ENCODE measurements at places on chromosomes 6 and 20.

DNA sequence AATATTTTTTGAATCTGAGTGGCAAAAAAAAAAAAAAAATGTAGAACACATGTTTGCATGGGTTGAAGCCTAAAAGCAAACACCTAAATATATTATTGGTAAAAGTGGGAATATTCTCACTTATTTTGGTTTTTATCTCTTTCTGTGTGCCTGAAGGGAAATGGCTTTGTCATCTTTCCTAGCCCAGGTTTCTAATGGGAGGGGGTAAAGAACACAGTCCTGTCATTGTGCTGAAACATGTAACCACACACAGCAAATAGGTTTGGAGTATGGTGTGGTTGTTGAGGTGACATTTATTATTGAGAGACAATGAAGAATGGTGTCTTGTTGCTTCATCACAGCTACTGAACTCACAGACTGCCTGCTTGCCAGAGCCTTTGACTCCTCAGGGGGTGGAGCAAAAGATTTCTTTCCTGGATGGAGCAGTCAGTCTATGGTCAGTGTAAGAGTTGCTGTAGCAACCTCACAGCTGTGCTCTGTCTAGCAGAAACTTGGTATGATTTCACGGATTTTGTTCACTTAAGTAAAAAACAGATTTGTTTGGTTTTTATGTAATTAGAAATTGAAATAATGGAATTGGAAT lies 70.2 kb downstream of the CEP57L1 start:
- no peak for DNase-seq

DNA sequence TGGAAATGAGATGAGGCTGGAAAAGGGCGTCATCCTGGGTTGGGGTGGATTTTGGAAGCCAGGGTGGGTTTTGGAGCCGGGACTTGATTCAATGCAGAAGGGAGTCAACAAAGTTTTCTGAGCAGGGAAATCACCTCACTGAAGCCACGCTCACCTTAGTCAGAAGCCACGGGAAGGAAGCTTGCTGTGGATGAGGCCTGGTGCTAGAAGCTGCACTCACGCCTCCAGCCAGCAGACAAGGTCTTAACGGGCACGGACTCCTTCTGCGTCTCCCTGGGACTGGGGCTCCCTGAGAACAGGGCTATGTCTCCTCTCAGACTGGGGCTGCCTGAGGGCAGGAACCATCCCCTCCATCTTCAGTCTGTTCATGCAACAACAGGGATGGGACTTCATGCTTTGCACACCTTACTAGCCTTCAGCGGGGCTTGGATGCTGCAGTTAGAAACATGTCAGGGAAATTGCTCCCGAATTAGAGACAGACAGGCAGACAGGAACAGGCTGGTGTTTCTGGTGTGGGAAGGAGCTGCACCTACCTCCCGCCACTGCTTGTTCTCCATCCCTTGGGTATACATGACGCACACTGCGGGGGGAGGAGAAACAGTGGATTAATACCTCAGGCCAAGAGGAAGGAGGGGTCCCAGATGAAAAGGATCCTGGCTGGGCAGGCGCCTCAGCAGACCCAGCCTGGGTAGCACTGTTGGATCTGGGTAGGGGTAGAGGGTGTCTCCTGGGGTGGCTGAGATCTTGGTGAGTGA lies 17.5 kb downstream of the CPNE5 start:
- no peak for DNase-seq

DNA sequence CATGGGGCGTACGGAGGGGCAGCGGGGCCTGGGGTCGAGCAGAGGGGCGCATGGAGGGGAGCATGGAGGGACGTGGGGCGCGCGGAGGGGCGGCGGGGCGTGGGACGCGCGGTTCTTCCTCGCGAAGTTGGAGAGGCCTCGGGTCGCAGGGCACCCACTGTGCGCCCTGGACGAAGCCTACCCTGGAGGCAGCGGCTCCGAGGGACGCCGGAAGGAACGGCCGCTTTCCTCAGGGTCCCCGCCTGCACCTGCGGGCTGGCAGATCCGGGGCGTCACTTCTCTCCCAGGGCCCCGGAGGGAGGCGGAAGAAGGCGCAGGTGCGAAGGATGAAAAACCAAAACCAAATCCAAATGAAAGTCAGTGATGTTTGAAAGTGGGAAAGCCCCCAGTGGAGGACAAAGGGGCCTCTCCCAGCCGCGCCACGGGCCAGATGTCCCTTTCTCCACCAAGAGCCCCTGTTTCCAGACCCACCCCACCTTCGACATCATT lies 142.1 kb upstream of the PDE10A start:
- DNase-seq = no peak

DNA sequence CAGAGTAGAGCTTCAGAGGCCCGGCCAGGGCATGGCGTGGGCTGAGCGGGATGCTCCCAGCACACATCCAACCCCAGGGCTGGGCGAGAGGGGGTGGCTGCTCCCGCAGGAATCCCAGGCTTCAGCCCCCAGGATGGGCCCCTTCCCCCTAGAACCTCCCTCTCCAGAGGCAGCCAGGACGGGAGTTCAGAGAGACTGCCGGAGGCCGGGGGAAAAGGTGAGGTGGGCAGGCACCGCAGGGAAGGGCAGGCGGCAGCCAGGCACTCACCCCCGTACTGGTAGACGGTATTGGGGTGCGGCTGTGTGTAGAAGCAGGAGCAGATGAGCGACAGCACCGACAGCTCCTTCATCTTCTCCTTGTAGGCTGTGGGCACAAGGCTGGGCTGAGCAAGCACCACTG lies 9.3 kb downstream of the STMN3 start:
- no peak for DNase-seq

- DNase-seq = no peak
These were observed 277.3 kb downstream of the CDH4 start for GRCh38 chr20:61529354-61529753.

DNA sequence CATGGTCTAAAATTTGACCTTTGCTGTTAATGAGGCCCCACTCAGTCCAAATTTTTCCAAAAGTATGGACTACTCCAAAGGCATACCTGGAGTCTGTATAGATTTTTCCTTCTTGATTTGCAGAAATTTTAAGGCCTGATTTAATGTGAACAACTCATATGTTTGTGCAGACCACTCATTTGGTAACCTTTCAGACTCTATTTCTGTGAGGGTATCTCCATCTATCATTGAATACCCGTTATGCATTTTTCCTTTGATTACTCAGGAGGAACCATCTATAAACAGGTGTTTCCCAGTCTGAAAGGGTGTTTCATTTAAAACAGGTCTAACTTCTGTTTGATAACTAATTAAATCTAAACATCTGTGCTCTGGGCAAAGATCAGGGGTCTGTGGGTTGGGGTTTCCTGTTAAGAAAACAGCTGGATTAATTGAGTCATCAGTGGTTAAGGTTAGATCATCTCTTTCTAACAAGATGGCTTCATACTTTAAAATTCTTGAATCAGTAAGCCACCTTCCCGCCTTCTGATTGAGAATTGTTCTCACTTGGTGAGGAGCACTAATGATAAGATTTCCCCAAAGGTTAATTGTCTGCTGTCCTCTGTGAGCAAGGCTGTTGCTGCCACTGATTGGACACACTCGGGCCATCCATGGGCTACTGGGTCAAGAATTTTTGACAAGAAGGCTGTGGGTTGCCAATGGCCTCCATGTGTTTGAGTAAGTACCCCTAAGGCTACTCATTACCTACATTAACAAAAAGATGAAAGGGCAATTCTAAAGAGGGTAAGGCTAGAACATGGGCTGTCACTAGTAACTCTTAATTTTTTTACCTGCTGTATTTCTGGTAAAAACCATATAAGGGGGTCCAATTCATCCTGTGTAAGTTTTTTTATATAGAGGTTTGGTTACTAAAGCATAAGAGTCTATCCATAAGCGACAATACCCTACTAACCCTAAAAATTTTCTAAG lies 24.1 kb downstream of the HLA-B start:
- no peak for DNase-seq

DNA sequence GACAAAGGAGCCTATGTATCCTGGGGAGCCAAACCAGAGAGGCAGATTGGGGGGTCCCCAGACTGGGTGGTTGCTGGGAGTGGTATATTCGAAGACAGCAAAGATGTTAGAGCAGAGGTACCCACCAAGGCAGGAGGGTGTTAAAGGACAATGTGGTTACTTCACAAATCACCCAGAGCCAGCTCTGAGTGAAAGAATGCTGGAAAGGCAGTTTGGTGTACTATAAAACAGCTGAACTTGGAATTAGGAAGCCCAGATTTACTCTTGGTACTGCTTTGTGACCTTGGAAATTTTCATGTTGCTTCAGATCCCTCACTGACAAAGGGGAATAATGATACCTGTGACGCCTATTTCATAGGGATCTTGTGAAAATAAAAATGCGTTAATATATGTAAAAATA lies 121.6 kb downstream of the CD164 start:
- DNase-seq = no peak

DNA sequence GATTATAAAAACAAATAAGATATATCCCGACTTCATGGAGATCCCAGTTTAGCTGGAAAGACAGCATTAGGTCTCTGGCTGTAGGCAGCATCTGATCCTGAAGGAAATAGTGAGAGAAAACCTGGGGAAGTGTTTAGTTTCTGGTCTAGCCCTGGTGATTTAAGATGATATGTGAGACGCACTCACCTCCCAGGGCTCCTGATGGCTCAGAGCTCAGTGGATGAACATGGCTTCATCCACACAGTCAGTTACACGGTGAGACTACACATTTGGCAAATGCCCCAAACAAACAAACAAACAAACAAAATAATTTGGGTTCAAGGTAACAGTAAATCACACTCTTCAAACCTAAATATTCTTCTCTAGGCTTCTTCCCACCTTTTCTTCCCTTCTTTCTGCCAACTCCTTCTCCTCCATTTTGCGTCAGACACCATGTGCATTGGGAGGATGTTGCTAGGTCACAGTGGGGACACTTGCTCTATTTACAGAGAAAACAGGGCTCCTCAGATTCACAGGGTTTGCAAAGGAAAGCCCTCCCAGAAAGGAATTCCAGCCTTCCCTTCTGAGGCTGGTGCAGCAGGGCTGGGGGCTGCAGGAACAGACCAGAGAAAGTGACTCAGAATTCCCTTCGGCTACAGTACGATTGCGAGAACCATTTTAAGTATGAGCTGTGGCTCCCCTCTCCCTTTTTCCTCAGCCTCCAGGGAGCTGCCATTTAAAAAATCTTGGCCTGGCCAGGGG lies 59.6 kb upstream of the SALL4 start:
- DNase-seq = no peak

DNA sequence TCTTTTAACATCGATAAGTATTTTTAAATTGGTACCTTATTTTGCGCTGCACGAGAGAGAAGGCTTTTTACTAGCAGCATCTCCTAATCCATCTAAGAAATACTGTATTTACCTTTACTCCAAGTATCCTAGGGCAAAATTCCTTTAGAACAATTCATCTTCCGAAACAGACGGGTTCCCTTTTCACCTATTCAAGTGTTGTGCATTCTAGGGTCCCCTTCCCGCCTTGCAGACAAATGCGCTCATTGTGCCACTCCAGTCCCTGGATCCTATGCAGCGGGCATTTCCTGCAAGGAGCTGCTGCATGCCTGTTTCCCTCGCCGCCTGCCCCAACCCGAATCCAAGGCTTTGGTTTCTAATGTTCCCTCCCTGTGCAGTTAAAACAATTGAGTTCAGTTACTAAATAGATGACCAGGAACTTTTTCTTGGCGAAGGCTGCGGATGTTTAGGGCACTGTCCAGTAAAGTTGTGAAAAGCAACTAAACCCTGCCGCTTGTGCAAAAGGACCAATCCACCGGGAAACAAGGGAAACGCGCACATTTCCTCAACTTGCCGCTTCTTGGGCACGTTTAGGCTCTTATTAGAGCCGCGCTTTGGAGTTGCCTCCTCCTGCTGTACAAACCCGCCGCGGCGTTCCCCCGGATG lies 556 bp upstream of the SCAF8 start:
- no peak for DNase-seq

- no peak for DNase-seq
These were observed 21.7 kb downstream of the TRAF3IP2 start for GRCh38 chr6:111583986-111584385.

DNA sequence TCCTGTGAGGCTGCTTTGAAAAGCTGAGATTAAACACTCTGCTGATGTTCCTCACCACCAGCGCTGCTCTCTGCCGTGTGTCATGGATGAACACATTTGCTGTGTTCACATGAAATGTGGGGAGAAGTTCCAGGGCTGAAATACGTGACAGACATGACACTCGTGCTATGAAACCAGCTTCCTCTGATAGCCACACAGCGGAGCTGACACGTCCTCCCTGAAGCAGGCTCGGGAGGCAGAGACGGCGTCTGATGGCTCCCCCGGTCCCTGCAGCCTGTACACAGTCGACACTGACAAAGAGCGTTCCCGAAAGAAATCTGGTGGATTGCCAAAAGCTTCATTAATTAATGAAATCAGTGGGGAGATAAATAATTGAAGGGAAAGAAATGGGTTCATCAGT lies 17.5 kb downstream of the AGPAT4 start:
- DNase-seq = no peak

GRCh38 chr6:50845499-50846143 lies 26.9 kb downstream of the TFAP2B start:
- DNase-seq = no peak

DNA sequence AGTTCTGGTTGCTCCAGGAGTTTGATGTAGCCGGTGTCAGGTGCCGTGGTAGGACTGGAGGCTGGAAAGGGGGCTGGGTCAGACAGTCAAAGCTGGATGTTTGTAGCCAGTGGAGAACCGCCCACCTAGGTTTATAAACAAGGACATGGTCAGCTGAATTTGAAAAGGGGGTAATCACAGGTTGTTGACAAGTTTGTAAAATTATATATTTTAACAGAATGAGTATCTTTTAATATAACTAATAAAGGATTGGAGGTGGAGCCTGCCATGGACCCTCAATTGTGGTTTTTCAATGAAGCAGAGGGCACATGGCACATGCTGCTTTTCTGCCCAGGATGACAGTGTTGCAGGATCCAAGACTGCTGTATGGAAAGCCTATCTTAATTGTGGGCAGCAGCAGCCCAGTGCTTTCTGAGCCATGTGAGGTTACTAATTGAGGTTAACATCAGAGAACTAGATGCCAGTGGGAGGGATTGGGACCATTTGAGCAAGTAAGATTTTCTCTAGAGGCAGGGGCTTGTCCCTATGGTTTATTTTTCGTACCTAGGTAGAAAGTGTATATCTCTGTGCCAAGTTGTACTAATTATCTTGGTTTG lies 9.7 kb downstream of the HECA start:
- no peak for DNase-seq

- DNase-seq = no peak
These were observed 11.4 kb downstream of the NPBWR2 start for GRCh38 chr20:64095927-64096326.

GRCh38 chr6:34475238-34475682 lies 9.4 kb downstream of the PACSIN1 start:
- no peak for DNase-seq

DNA sequence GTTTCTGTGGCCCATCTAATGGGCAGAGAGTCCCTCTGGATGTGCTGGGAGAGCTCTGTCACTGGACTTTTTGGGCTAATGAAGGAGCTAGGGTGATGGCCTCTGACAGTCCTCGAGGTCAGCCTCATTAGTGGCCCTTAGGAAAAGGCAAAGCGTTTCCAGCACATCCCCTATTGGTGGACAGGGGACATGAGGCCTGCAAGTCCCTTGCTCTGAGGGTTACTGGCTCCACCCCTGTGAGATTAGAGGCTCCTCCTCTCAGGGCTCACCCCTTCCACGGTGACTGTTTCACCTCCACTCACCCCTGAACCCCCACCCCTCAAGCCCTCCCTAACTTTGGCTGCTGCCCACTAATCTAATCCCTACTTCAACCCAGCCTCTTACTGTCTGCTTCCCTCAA lies 12.8 kb upstream of the FANCE start:
- DNase-seq = no peak
